ENCODE measurements at places on chromosomes 2 and 18.

- peak; percentile 62 for DNase-seq
These were observed 147.7 kb downstream of the WDPCP start for GRCh38 chr2:63440612-63441011.

- DNase-seq: peak; percentile 82
These were observed 11.5 kb downstream of the PPP1R7 start for GRCh38 chr2:241161646-241162281.

GRCh38 chr2:38578832-38579231, 23.9 kb downstream of the HNRNPLL start:
- no peak for DNase-seq

- peak; percentile 11 for DNase-seq
These were observed 448.3 kb upstream of the ST6GAL2 start for GRCh38 chr2:107334306-107334705.

- no peak for DNase-seq
These were observed 26.6 kb downstream of the BIN1 start for GRCh38 chr2:127080226-127080937.

- peak; percentile 5 for DNase-seq
These were observed 109.7 kb downstream of the NOL4 start for GRCh38 chr18:34114996-34115395.
